Posterior vena cava (tissue), 2 donors: ENCODE measurements at places on chromosomes 12 and 14. TPM values are rescaled to one million over a fixed set of nuclear protein-coding genes. Genes with fewer than 3 reads are reported as not detected.

Gene SMIM41
- total RNA-seq = not detected

Gene RNFT2
- 1.2 TPM for total RNA-seq

Gene PTPRB
- 53.4 TPM for total RNA-seq

Gene LTBR
- 86.4 TPM for total RNA-seq

Gene FAIM2
- 1.8 TPM for total RNA-seq

Gene RNASE3
- 0.60 TPM for total RNA-seq

Gene FOXM1
- 0.24 TPM for total RNA-seq

Gene FOXA1
- total RNA-seq = not detected
